Stimulated activated CD8-positive, alpha-beta memory T cell treated with anti-CD3 and anti-CD28 coated beads, Interleukin-15, amount 100 ng/mL, for 24 hours (primary cell): ENCODE measurements at places on chromosomes 5 and 9.

DNA sequence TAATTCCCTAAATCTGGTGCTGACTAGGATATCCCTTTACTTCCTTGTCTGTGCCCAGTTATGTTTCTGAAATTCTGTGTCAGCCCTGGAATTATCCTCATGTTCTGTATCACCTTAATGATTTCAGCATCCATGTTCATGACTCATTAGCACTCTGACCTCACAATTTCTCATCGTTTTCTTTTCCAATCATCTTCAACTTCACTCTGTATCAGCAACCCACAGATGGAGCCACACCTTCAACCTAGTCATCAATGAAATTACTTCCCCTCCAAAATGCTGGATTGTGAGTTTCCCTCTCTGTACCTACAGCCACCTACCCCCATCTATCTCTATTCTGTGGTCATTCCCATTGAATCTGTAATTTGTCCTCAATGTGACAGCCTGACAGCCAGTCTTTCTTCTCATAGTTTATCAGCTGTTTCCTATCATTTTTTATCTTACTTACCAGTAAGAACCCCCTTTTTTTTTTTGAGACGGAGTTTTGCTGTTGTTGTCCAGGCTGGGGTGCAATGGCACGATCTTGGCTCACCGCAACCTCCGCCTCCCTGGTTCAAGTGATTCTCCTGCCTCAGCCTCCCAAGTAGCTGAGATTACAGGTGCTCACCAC is 3.1 kb upstream of the IL6ST start:
- DNase-seq: no peak

GRCh38 chr5:76099286-76099702 is 16.1 kb downstream of the SV2C start:
- no peak for DNase-seq

- no peak for DNase-seq
Observed at GRCh38 chr5:60541980-60542379, 158.0 kb downstream of the DEPDC1B start.

DNA sequence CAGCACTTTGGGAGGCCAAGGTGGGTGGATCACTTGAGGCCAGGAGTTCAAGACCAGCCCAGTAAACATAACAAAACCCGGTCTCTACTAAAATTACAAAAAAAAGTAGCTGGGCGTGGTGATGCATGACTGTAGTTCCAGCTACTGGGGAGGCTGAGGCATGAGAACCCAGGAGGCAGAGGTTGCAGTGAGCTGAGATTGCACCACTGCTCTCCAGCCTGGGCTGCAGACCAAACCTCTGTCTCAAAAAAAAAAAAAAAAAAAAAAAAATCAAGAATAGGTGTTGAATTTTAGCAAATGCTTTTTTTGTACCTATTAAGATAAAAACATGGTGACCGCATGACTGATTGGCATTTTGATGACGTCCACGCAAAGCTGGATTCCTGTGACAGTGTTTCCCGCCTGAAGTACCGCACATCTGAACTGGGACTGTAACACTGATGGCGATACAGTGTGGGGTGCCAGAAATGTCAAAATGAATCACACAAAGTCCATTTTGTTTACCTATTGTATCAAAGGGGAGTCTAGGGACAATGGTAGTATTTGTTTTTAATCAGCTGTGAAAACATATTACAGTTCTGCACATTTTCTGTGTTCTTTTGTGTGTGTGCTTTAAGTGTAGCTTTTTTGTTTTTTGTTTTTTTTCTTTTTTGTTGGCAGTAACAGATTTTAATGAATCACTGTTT is 23.2 kb upstream of the TBC1D9B start:
- no peak for DNase-seq

- no peak for DNase-seq
Observed at GRCh38 chr5:14917719-14918118, 46.1 kb upstream of the ANKH start.

- no peak for DNase-seq
Observed at GRCh38 chr5:71923755-71924154, 183.5 kb upstream of the MAP1B start.

- DNase-seq: no peak
Observed at GRCh38 chr9:4691795-4692194, 12.4 kb downstream of the CDC37L1 start.

- DNase-seq: no peak
Observed at GRCh38 chr9:105413525-105413924, 34.3 kb upstream of the FSD1L start.

DNA sequence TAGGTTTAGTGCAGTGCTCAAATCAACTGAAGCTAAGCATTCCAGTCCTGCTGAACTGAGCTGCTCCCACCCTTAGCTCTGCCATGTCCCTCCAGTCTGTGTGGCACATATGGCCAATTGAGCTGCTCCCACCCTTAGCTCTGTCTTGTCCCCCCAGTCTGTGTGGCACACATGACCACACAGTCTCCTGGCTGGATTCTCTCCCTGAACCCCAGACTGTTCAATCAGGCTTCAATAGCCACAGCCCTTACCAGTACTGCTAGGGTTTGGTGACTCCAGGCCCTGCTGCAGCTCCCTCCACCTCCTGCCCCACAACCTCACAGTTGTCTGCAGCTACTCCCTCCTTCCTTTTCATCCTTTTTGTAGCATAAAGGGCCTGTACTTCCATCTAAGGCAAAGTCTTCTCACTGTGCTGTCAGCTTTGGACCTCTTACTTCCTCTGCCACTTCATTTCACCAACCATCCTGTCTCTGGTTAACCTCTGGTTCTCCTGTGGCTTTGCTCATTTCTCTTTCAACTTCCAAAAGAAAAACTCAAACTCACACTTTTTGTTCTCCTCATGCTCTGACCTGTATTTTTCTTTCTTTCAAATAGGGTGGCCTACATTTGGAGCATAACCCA is 50.8 kb downstream of the ADAMTS12 start:
- DNase-seq: no peak

DNA sequence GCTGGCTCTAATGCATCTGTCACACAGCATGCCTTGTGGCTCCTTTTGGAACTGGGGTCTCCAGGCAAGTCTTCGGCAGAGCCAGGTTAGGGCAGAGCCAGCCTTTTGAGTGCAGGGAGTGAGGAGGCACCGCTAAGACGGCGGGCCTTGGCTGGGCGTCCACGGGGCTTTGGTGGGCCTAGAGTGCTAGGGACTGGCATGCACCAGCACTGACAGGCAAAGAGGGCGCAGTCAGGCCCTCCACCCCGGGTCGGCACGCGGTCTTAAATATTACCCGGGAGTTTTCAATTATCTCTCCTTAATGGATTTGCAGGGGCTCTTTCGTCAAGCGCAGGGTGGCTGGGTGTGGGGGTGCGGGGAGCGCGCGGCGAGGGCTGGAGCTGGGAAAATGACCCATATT is 444.4 kb downstream of the SPATA31A7 start:
- DNase-seq: no peak

DNA sequence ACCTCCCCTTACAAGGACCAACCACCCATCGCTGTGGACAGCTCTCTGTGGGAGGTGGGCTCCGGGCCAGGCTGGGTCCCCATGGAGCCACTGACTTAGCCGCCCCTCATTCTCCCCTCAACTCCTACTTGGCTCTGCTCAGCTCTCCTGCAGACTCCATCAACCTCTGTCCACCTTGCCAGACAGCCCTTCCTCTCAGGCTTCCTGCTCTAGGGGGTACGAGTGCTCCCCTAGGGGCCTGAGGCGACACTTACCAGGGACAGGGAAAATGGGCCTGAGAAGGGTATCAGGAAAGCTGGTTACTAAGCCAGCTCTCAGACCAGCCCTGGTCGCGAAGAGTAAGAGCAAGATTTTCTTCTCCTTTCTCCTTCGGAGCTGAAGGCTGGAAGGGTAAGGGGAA is 43.9 kb downstream of the SHB start:
- no peak for DNase-seq

GRCh38 chr9:4066682-4067081 is 233.2 kb downstream of the GLIS3 start:
- DNase-seq: no peak

GRCh38 chr5:90519081-90519480 is 10.3 kb downstream of the LYSMD3 start:
- no peak for DNase-seq

- no peak for DNase-seq
Observed at GRCh38 chr9:116280529-116280928, 126.9 kb downstream of the PAPPA start.

- DNase-seq: no peak
Observed at GRCh38 chr9:96217294-96217707, 84.7 kb downstream of the HSD17B3 start.

- DNase-seq: no peak
Observed at GRCh38 chr5:100902440-100903038, 543 bp downstream of the ST8SIA4 start.
